Colonic mucosa (tissue), 4 donors: ENCODE measurements at places on chromosomes 5 and 9. TPM values are rescaled to one million over a fixed set of nuclear protein-coding genes. Genes with fewer than 3 reads are reported as not detected.

GRCh38 chr9:12958279-12958678 lies 183.5 kb downstream of the LURAP1L start:
- no peak overlapping the region for H3K4me3 ChIP-seq
- no peak for DNase-seq
- no peaks in the 10 kb centered on the region for H3K27me3 ChIP-seq
- H3K36me3 ChIP-seq = no peaks in the 10 kb centered on the region
- no peak overlapping the region for H3K27ac ChIP-seq
- H3K4me1 ChIP-seq = no peaks in the 10 kb centered on the region

The DDX31 gene
- 6.8 TPM for total RNA-seq

DNA sequence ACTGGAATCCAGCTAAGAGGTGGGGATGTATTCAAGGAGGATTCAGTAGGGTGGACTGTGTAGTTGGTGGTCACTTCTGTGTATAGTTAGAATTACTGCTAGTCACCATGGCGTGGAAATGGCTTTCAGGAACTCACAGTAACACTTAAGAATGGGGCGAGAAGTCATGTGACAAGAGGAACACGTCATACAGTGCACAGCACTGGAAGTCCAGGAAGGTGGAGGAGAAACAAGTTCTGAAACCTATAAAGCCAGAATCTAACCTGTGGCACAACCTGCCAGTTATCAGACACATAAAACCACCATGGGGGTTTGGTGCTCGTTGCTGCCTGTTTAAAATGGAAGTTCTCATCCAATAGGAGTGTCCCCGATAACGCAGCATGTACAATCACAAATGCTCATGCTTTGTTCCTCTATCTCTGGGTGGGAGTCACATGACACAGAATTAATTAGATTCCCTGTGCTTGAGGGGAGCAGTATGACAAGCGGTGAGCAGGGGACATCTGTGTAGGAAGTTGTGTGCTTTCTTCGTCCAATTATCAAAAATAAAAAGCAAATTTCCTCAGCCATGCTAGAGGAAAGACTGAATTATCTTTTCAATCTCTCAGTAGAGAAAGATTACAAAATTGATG lies 193.0 kb downstream of the SPOCK1 start:
- no peak overlapping the region for H3K27ac ChIP-seq
- H3K36me3 ChIP-seq = no peaks in the 10 kb centered on the region
- no peak overlapping the region for H3K4me3 ChIP-seq
- no peaks in the 10 kb centered on the region for H3K27me3 ChIP-seq
- H3K4me1 ChIP-seq = no peaks in the 10 kb centered on the region
- peak; percentile 25 for DNase-seq

DNA sequence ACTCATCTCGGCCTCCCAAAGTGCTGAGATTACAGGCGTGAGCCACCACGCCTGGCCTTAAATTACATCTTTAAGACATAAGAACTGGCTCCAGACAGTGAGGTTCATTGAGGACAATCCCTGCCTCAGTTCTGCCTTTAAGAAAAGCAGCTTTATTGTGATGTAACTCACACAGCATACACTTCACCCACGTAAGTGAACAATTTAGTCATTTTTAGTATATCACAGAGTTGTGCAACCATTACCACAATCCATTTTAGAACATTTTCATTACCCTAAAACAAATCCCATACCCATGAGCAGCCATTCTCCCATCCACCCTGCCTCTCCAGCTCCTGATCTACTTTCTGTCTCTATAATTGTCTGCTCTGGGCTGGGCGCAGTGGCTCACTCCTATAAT lies 24.0 kb upstream of the LTC4S start:
- no peak for DNase-seq
- no peak overlapping the region for H3K27ac ChIP-seq
- H3K4me3 ChIP-seq = no peak overlapping the region
- no peaks in the 10 kb centered on the region for H3K27me3 ChIP-seq

The DPYSL3 gene
- 32.2 TPM for total RNA-seq

DNA sequence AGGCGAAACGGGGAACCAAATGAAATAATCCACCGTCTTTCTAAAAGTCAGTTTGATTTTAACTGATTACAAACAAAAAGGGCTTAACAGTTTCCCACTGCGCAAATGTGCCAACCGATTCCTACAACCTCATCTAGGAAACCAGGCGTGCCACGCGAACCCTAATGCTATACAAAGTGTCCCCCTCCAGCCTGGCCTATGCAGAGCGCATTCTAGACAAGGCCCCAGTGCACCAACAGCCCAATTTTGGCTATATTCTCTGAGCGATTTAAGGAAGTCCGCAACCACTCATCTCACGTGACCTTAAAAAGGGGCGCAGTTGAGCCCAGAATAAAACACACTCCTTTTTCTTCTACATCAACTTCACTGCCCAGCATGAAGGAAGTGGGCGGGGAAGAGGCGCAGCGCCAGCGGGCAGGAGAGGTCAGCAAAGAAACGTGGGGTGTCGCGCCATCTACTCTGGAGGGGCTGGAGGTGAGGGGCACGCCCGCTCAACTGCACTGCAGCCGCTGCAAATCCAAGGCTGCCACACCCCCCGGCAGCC lies 779 bp downstream of the FAM13B start:
- H3K4me3 ChIP-seq = peak overlapping the region; percentile 99
- DNase-seq = peak; percentile 80
- no peaks in the 10 kb centered on the region for H3K36me3 ChIP-seq
- H3K27me3 ChIP-seq = no peaks in the 10 kb centered on the region
- H3K4me1 ChIP-seq = no peaks in the 10 kb centered on the region

DNA sequence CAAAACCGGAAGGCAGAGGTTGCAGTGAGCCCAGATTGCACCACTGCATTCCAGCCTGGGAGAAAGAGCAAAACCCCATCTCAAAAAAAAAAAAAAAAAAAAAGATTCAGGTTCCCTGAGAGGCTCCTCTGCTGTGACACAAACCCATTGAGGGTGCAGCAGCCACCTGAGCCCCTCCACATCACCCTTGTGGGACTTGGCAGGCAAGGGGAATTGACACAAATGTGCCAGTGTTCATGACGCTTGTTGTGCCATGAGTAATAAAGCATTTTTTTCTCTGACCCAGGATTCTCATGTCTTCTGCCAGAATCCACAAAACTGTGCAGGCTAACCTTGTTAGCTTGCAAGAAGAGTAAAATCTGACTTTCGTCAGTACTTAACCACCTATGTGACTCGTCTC lies 149.6 kb downstream of the TTC39B start:
- H3K27me3 ChIP-seq = no peaks in the 10 kb centered on the region
- no peaks in the 10 kb centered on the region for H3K4me1 ChIP-seq
- H3K4me3 ChIP-seq = no peak overlapping the region
- no peaks in the 10 kb centered on the region for H3K36me3 ChIP-seq
- H3K27ac ChIP-seq = no peak overlapping the region

The SLC36A3 gene
- total RNA-seq = not detected

DNA sequence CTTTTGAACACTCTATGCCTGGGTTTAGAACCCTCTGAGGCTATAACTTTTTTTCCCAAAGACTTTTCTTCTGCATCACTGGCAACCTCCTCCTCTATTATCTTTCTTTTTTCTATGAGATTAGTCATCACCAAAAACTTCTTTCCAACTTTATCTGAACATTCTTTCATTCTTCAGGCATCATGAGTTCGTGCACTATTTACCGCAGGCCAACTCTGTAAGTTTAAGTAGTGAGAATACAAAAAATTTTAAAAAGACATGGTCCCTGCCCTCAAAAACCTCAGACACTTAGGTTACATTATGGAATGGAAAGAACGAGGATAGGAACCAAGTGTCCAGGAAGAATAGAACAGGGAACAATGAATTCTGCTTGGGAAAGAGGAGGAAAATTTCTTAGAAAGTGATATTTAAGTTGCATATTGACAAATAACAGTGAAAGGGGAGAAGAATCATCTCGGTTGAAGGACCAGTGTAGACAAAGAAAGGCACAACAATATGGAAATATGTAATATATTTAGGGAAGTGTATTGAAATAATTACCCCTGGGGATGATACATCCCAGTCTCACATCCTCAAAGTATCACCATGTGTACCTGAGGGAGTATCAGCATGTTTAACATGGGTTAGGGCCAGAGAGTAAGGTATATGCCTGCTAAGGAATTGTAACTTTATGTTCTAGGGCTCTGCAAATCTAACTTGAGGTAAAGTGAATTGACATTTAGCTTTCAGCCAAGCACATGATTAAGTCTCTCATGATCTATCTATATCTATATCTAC lies 196.5 kb upstream of the NREP start:
- no peaks in the 10 kb centered on the region for H3K27me3 ChIP-seq
- no peaks in the 10 kb centered on the region for H3K36me3 ChIP-seq
- H3K4me3 ChIP-seq = no peak overlapping the region
- no peak overlapping the region for H3K27ac ChIP-seq

The FBP1 gene
- total RNA-seq = 51.4 TPM

GRCh38 chr9:79759460-79759859 lies 187.7 kb downstream of the TLE4 start:
- DNase-seq = no peak
- H3K36me3 ChIP-seq = no peaks in the 10 kb centered on the region
- H3K27ac ChIP-seq = no peak overlapping the region

GRCh38 chr9:34557426-34558321 lies 31.9 kb downstream of the CNTFR start:
- H3K27me3 ChIP-seq = peaks cover 12% of the 10 kb centered on the region
- peaks cover 4% of the 10 kb centered on the region for H3K4me1 ChIP-seq
- H3K36me3 ChIP-seq = no peaks in the 10 kb centered on the region
- H3K27ac ChIP-seq = no peak overlapping the region

GRCh38 chr9:32398207-32398606 lies 13.8 kb downstream of the ACO1 start:
- DNase-seq = no peak
- no peaks in the 10 kb centered on the region for H3K27me3 ChIP-seq
- no peaks in the 10 kb centered on the region for H3K4me1 ChIP-seq

DNA sequence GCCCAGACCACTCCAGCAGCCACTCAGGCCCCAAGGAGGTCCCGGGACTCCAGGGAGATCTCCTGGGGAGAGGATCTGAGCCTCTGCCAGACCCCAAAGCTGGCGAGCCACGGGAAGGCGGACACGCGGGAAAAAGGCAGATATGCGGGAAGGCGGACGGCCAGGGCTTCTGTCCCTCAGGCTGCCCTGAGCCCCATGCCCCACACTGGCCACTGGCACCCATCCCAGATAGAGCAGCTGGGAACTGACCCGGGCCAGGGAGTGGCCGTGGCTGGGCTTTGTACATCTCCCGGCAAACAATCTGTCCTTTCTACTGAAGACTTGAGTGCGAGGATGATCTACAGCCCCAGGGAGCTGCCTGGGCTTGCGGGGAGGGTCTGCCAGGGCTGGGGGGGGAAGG lies 21.1 kb upstream of the NOTCH1 start:
- H3K27me3 ChIP-seq = no peaks in the 10 kb centered on the region
- no peaks in the 10 kb centered on the region for H3K36me3 ChIP-seq
- no peak overlapping the region for H3K27ac ChIP-seq
- H3K4me3 ChIP-seq = no peak overlapping the region

DNA sequence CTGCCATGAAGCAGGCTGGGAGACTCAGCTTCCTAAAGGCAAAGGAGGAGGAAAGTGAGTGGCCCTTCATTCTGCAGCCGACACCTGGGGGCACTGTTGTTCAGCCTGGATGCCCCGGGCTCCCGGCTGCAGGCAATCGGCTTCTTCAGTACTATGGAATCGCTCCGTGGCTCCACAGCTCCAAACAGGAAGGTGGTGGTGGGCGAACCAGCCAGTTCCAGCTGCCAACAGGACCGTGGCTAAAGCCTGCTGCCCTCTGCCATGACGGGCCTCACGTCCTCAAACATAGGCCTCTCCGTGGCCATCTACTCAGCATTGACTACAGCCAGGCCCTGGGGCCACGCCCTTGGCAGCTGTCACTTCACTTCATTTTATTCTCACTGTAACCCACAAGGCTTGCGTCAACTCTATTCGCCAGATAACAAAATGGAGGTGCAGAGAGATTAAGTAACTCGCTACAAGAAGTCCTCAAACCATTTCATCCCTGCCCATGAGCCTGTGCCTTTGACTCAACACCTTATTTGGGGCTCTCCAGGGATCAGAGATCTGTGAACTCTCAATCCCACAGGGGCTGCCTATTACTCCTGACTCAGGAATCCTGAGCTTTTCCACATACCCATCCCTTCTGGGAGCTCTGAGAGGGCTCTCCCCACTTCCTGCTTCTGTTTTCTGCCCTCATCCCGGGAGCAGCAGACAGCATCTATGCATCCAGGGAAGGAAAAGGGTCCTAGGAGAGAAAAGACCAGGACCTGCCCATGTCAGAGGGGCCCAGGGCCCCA lies 38.0 kb downstream of the PAX5 start:
- DNase-seq = peak; percentile 50
- peak overlapping the region; percentile 22 for H3K4me3 ChIP-seq
- H3K27me3 ChIP-seq = no peaks in the 10 kb centered on the region

The UBQLN1 gene
- 101 TPM for total RNA-seq

DNA sequence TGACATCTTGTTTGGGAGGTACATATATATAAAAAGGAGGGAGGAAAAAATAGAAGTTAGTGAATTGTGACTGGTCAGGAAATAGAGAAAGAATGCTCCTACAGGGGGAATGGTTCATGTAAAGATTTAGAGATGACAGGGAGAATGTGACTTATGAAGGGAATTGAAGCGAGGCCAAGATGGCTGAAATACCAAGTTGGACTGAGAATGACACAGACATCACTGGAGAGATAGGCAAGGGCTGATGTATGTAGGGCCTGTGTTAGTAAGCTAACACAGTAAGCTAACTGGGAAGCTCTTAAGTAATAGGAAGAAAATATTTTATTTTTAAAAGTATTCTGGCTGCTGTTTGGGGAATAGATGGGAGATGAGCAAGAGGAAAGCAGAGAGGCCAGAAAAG lies 286.3 kb downstream of the NNT start:
- DNase-seq = no peak
- no peak overlapping the region for H3K27ac ChIP-seq
- H3K4me1 ChIP-seq = no peaks in the 10 kb centered on the region
- H3K4me3 ChIP-seq = no peak overlapping the region
- no peaks in the 10 kb centered on the region for H3K27me3 ChIP-seq
- no peaks in the 10 kb centered on the region for H3K36me3 ChIP-seq

The PDZD2 gene
- total RNA-seq = 2.3 TPM

GRCh38 chr5:150987746-150988145 lies 32.6 kb upstream of the GPX3 start:
- H3K27me3 ChIP-seq = no peaks in the 10 kb centered on the region
- no peak for DNase-seq

- no peak overlapping the region for H3K27ac ChIP-seq
- DNase-seq = no peak
- no peaks in the 10 kb centered on the region for H3K36me3 ChIP-seq
- H3K4me1 ChIP-seq = no peaks in the 10 kb centered on the region
Measured at GRCh38 chr5:9654886-9655285, 24.7 kb upstream of the TAS2R1 start.

The AIF1L gene
- total RNA-seq = 3.6 TPM

DNA sequence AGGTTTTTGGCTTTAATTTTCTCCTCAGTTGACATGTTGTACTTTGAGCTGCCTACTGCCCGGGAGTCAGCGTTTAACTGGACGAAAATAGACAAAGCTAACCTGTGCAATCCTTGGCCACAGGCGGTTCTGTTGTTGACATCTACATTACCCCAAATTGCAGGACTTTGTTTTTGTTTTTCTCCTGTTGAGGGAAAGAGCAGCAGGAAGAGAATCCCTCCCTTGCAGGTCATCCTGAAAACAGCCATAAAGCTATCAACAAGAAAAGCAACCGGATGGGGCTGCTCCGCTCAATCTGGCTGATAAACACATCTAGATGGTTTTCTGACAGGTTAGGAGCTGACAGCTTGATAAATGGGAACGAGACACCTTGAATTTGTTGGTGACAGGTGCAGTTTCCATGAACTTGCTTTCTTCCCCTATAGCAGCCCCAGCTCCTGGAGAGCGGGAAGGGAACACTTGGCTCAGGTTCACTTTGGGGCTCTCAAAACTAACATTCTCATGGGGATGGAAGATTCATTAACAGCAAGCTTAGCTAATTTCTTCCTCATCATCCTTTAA lies 331.5 kb downstream of the SLIT3 start:
- H3K27me3 ChIP-seq = no peaks in the 10 kb centered on the region
- DNase-seq = no peak
- no peak overlapping the region for H3K27ac ChIP-seq
- H3K4me1 ChIP-seq = no peaks in the 10 kb centered on the region
